Stimulated activated CD4-positive, alpha-beta T cell treated with anti-CD3 and anti-CD28 coated beads, Interleukin-12 subunit alpha, Interleukin-12 subunit beta, amount 100 ng/mL, for 48 hours (primary cell): ENCODE measurements at places on chromosomes 2 and 18.

GRCh38 chr2:25664183-25664964 lies 9.0 kb downstream of the DTNB start:
- no peak for DNase-seq

DNA sequence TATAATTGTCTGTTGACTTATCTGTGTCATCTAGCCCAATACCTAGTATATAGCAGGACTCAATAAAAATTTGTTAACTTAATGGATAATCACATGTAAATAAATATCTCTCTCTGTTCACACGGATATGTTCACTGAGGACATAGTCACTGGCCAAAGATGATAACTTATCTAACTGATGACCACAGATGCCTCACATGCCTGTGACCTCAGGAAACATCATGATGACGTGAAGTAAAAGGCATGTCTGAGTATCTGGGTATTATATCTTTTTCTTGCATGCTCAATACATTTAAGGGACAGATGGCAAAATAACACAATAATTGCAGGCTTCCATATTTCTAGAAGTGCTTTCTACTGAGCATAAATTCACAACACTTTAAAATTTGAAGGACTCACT lies 41.4 kb upstream of the PARD3B start:
- DNase-seq = no peak

DNA sequence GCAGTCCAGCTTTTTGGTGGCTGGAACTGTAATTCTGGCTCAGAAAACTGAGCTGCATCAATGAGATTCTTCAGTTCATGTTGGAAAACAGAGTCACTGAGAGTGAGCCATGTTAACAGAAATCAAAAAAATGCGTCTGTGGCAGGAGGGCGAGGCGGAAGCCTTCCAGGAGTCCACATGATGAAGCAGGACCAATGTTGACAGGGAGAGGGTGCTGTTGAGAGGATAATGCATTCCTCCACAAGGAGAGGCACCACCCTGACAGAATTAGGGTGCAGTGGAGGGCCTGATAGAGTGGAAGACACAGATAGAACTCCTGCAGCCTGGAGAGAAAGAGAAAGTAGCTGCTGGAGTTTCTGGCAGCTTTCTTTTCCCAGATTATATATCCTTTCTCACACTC lies 111.5 kb downstream of the MGAT5 start:
- DNase-seq = no peak

DNA sequence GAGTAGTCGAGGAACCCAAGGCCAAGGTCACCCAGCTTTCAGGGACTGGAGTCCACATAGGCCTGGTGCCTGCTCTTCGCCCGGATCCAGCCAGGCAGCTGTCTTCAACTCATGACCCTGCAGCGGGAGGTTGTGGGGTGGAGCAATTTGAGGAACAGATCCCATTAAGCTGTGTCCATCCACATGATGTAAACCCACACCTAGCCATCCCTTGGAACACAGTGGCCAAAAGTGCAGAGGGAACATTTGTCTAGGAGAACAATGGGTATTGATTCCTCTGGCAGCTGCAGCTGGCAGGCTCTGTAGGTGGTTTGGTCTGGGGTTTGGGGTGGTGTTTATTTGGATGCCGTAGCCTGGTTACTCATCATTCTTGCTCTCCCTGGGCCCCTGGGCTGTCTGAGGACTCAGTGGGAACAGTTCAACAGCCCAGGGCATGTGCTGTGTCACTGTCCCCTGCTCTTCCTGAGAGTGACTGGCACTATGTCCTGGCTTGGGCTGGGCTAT lies 99.4 kb downstream of the TFCP2L1 start:
- DNase-seq = no peak
